Skeletal muscle cell (primary cell): ENCODE measurements at places on chromosomes 7 and 10.

DNA sequence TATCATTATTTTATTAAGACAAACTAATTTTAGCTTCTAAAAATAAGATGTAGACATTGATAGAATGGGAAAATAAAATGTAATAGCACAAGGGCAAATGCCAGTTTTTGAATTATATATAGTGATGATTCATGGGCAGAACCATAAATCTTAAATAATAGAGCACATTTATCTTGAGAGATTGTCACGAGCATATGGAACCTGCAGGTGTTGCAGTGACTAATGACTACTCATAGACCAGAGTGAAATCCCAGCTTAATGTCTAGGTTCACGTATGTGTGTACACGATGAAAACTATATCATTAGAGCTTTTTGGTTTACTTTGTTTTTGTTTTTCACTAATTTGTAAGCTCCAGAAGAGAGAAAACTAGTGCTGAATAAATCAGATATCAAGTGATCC lies 150.2 kb upstream of the CACNA2D1 start:
- DNase-seq = no peak

DNA sequence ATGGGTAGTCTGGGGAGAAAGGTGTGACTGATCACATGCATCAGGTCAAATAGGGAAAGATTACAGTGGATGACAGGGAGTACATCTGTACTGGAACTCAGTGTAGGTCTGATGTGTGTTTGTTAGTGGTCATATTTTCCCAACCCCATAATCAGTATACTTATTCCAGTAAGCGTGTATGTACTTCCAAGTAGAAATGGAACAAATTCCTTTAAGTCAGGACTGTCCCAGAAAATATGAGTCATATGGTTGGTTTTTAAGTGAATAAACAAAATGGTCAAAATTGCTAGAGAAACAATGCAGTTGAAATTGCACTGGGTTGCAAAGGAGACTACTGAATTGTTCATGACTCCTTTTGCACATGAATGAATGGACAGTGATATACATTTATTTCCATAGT lies 118.8 kb upstream of the MYO3A start:
- no peak for DNase-seq

- no peak for DNase-seq
Observed at GRCh38 chr7:156196649-156197048, 384.4 kb upstream of the SHH start.

DNA sequence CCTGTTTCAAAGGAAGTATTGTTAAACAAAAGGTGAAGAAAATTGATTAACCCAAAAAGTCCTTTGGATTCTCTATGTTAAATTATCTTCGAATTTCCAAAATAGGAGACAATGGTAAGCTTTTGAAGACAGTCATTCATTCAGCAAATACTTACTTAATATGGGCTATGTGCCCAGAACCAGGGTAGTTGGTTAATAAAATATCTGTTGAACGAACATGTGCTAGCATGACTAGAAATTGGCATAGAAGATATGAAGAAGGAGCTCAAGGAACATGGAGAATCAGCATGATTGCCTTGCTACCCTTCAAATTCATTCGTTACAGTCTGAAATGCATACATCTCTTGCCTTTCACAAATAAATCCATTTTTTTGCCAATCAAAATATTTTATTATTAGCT lies 123.1 kb upstream of the RHEB start:
- no peak for DNase-seq

DNA sequence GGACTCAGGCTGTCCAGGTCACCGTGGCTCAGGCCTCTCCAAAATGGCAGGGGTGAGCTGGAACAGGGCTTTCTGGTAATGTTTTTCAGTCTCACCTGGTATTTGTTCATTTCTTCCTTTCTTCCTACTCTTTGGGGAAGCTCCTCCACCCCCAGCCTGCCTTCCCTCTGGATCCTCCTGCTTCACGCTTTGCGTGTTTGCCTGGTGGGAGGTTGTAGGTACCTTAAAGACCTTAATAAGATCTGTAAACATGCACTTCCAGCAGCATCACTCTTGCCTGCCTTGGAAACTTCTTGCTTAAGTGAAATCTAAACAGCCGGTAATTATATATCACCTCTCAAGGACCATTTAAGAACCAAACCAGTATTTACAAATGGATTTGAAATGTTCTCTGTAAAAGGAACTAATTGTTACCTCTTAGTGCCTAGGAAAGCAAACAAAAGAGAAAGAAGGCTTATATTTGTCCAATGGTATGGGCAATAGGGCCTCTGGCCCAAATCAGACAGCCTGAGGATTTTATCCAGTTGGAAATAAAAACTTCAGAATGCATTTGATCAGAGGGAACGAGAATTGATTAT lies 339.9 kb downstream of the CCSER2 start:
- no peak for DNase-seq

DNA sequence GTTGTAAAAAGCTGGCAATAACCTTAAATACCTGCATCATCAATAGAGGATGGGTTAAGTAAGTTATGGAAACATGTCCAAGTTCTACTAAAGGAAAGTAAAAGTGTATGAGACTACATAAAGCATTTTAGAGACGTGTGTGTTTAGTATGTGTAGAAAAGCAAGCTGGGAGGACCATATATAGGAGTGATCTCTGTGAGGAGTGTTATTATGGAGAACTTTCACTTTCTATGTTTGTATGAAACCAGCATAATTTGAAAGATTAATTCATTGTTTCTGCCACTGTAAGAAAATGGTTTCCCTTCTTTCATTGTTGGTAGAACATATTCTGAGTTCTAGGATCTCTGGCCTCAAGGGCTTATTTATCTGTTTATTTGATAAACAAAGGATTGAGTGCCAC lies 19.2 kb upstream of the PDLIM1 start:
- DNase-seq = no peak

- DNase-seq = no peak
Observed at GRCh38 chr10:31958856-31959255, 30.2 kb upstream of the ARHGAP12 start.
